Thyroid gland (tissue), 4 donors: ENCODE measurements at places on chromosomes 5 and 9. TPM values are rescaled to one million over a fixed set of nuclear protein-coding genes. Genes with fewer than 3 reads are reported as not detected.

The BTNL8 gene
- 4.2 TPM for total RNA-seq

The SPATA31D4 gene
- total RNA-seq: not detected

The SEMA4D gene
- 29.5 TPM for total RNA-seq

The CDH10 gene
- total RNA-seq: not detected

The PCDHAC2 gene
- 5.4 TPM for total RNA-seq

The OBP2B gene
- not detected for total RNA-seq

The UBE2QL1 gene
- 2.7 TPM for total RNA-seq

The PTGR1 gene
- 27.7 TPM for total RNA-seq

The IRF1 gene
- 36.3 TPM for total RNA-seq

The SLC6A19 gene
- not detected for total RNA-seq

The CXCL14 gene
- total RNA-seq: 55.9 TPM

The C7 gene
- 167 TPM for total RNA-seq

The OTP gene
- total RNA-seq: not detected

The IFNB1 gene
- total RNA-seq: not detected

The AQP3 gene
- total RNA-seq: 4.3 TPM

The PTPRD gene
- 22.9 TPM for total RNA-seq

The HTR1A gene
- not detected for total RNA-seq
